Pancreas (tissue), 10 donors: ENCODE measurements at places on chromosomes 16 and 17. TPM values are rescaled to one million over a fixed set of nuclear protein-coding genes. Genes with fewer than 3 reads are reported as not detected.

HOXB7 gene
- 0.46 TPM for total RNA-seq

KRT40 gene
- 0.09 TPM for total RNA-seq

DNA sequence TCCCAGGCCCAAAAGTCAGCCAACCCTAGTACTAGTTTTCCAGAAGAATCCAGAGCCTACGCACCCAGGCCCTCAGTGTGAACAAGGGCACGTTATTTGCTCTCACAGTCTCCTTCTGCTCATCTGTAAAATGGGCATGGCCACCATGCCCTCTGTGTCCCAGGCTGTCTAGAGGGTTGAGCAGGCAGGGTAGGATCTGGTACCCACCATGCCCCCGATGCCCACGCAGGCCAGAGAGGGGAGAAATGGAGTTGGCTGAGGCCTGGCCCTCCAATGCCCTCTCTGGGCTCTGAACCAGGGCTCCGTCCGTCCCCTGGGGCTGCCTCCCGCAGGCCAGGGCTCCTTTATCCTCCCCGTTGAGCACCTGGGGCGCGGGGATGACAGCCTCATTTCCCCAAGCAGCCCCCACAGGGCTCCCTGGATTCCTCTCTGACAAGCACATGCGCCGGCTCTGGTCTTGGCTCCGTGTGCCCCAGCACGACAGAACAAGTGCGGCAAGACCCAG is 9.1 kb upstream of the BAHCC1 start:
- DNase-seq, result no peak
- peak overlapping the region; percentile 57 for H3K4me3 ChIP-seq
- peak overlapping the region; percentile 95 for H3K27ac ChIP-seq
- H3K4me1 ChIP-seq, result peaks cover 4% of the 10 kb centered on the region

DNA sequence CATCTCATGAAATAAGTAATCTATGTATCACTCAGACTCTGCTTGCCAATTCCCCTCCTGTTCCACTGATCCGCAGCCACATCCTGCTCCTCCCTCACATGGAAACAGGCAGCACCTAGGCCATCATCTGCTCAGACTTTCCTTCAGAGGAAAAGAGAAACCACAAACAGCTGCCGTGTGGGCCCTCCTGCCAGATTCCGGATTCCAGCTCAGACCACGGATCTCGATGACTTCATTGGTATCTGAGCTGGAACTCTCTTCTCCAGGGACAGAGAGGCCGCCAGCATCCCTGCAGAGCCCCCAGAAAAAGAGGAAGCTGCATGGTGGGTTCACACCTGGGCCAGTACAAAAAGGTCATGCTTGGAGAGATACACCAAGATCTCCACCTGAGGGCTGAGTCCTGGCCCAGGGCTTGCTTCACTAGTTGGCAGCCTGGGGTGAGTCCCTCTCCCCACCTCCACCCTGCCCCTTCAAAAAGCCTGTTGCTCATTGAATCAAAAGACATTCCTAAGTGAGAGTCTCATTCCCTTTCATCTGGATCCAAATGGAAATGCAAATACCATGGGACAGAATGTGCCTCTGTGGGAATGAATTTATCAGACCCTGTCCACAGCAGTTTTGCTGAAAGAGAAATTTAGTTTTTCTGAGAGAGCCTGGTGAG is 47.2 kb downstream of the HOXB1 start:
- no peak overlapping the region for H3K27ac ChIP-seq
- H3K36me3 ChIP-seq, result no peaks in the 10 kb centered on the region
- no peaks in the 10 kb centered on the region for H3K27me3 ChIP-seq
- H3K4me3 ChIP-seq, result no peak overlapping the region
- no peaks in the 10 kb centered on the region for H3K4me1 ChIP-seq
- no peak for DNase-seq

- peak overlapping the region; percentile 34 for H3K4me3 ChIP-seq
- no peak for DNase-seq
- no peaks in the 10 kb centered on the region for H3K27me3 ChIP-seq
- H3K4me1 ChIP-seq, result peaks cover 28% of the 10 kb centered on the region
These were observed 705 bp downstream of the KRABD2 start for GRCh38 chr17:8375738-8376259.

DNA sequence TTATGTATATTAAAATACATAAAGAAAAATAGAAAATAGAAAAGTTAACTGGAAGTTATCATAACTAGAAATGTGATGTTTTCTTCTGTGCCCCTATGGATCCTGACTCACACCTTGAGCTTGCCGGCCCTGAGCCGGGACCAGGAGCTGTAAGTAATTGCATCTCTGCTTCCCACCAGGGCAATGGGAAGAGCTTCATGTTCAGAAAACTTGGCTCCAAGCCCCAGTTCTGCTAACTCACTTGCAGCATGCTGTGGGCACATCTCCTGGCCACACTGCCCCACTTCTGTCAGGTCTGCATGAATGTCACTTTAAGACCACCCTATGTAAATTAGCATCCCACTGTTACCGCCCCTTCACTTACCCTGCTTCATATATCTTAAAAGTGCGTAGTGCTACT is 37.2 kb downstream of the GNAO1 start:
- H3K27ac ChIP-seq, result no peak overlapping the region
- no peak for DNase-seq
- H3K4me3 ChIP-seq, result no peak overlapping the region
- no peaks in the 10 kb centered on the region for H3K27me3 ChIP-seq

GRCh38 chr17:81543339-81543675 is 8.8 kb downstream of the FAAP100 start:
- H3K4me1 ChIP-seq, result no peaks in the 10 kb centered on the region
- no peaks in the 10 kb centered on the region for H3K36me3 ChIP-seq
- no peaks in the 10 kb centered on the region for H3K27me3 ChIP-seq
- no peak for DNase-seq
- no peak overlapping the region for H3K27ac ChIP-seq
- H3K4me3 ChIP-seq, result no peak overlapping the region
